H7 (cell line): ENCODE measurements at places on chromosomes 11 and 22.
A peak's percentile ranks its signal among the peaks of the same experiment; 100 is the strongest.

- no peak for DNase-seq
These were observed 65.6 kb downstream of the ISX start for GRCh38 chr22:35131525-35132000.

DNA sequence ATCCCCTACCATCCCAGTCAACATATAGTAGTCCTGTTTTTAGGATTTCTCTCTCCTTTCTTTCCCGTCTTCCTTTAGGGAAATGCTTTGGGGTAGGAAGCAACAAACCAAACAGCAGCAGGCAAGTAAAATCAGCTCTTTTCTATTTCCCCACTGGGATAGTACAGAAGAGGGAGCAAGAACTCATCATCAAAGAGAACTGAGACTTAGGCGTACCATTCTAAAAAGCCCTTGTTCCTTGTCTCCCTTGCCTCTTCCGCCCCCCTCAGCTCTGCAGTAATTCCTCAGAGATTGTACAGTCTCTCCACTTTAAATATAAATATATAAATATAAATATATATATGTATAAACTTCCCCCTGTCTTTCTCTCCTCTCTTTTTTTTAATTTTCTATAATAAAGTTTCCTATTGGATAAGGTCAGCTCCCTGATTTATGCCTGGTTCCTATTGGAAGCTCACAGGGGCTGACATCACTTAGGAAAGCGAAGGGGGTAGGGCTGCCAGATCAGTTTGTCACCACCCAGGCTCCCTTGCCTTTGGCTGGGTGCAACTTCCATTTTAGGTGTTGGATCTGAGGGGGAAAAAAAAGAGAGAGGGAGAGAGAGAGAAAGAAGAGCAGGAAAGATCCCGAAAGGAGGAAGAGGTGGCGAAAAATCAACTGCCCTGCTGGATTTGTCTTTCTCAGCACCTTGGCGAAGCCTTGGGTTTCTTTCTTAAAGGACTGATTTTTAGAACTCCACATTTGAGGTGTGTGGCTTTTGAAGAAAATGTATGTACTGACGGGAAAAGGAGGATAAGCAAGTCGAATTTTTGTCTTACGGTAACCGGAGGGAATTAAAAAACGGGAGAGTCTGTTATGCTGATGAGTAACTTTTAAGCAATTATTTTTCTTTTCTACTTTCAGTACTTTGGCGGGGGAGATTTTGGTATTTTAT is at the start of gene CTNND1:
TSS of gene CTNND1 (plus strand) at position 502 of the 934 bp plus-strand sequence. CDS start 29,677 bp downstream, outside the sequence.
- DNase-seq: peak; percentile 89

DNA sequence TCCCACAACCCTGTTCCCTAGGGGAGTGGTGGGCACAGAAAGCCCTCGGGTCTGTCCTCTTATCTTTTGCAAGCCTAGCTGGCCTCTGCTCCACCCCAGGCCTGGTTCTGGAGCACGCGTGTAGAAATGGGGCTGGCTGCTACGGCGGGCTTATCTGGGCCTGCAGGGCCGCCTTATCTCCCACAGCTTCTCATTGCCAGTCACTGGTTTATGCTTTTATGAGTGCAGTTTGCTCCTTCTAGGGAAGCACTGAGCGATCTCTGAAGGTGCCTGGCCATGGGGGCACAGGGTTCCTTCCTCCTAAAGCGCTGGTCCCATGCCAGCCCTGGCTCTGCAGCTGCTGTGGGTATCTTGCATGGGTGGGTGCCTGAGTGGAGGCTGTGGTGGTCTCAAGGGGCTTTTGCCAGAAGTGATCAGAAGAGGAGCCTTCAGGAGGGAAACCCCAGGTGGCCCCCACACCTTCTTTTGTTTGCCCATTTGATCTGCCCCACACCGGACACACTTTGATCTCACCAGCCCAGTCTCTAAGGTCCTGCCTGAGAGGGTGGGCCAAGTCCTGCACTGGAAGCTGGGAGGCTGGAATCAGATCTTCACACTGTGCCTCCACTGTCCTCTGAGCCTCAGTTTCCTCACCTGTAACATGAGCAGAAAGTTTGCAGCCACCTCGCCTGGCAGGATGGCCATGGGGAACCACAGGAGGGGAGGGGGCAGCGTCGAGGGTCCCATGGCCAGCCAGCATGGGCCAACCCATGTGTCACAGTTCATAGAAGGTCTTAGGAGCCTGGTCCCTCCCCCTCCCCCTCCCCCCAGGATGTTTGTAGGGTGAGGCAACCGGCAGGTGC is 86.6 kb upstream of the FGF3 start:
- DNase-seq: no peak

- DNase-seq: no peak
These were observed 104.0 kb downstream of the FAR1 start for GRCh38 chr11:13772223-13773046.

- peak; percentile 56 for DNase-seq
These were observed 171.1 kb downstream of the TENM4 start for GRCh38 chr11:79269611-79270307.

GRCh38 chr11:15933886-15934625 is 422.3 kb downstream of the SOX6 start:
- no peak for DNase-seq

DNA sequence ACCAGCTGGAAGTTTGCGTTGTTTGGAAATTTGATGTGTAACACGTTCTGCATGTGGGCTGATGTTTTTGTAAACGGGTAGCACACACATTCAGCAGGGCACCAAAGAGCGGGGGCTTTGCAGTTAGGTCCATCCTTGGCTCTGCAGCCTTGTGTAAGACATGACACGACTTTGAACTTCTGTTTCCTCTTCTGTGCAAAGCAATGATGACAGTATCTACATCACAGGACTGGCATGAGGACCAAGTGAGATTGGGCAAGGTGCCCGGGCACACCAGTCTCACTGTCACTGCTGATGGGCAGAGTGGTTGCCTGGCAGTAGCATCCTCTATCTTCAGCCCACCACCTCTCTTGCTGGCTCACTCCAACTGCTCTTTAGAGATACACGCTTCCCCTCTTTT is 3.3 kb downstream of the TCN2 start:
- DNase-seq: no peak

GRCh38 chr11:2701230-2701629 is 1.4 kb upstream of the KCNQ1OT1 start:
- peak; percentile 47 for DNase-seq

GRCh38 chr11:126290887-126291286 is 8.0 kb downstream of the TIRAP start:
- DNase-seq: no peak

- DNase-seq: no peak
These were observed 592 bp downstream of the RHOD start for GRCh38 chr11:67057205-67057672.

DNA sequence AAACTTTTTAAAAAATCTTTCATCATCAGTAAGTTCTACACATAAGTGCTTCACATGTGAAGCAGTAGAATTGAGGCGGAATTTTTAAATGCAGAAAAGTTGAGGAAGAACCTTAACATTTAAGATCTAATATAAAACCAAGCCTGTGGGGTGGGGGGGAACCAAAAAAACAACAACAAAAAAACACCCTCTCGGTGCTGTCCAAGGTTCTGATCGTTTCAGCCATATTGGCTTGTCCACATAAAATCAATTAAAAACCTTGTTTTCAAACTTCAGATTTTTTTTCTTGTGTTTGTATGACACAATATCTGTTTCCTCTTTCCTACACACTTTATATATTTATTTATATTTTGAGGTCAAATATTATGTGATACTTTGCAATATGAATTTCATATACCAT is 130.0 kb downstream of the WNT7B start:
- DNase-seq: no peak

- DNase-seq: no peak
These were observed 111.6 kb downstream of the RASSF10 start for GRCh38 chr11:13120691-13121090.

DNA sequence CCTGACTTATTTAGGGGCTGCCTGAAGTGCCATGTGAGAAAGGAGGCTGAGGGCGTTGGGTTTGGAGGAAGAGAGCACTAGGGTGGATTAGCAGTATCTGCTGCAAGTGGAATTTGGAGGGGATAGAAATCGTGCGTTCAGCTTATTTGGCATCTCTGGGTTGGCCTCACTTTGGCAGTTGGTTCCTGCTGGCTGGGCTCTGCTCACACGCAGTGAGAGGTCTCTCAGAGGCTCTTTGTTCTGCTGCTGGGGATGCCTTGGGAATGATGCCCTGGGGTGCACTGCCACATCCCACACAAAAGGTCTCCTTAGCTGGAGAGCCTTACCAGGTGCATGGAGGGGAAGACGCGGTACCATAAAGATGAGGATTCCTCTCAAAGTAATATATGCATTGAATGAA is 17.7 kb upstream of the MICAL2 start:
- DNase-seq: peak; percentile 41

- no peak for DNase-seq
These were observed 28.1 kb upstream of the SCARF2 start for GRCh38 chr22:20465759-20466077.

GRCh38 chr11:60084631-60085273 is 3.7 kb upstream of the MS4A2 start:
- no peak for DNase-seq

DNA sequence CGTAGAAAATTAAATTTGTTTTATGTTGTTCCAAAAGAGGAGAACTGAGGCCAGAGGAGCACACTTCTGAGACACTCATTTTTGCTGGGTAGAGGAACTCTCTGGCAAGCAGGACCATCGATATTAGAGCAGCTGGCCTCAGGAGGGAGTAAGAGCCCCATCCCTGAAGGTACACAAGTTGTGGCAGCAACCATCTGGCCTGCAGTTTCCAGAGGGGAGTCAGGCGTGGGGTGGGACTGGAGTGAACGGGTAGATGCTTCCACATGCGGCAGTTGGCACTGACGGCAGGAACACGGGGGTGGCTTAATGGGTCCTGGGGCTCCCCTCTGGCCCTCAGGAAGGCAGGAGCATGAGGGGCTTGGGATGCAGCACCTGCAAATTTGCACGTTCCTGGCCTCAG is 13.2 kb upstream of the SSTR3 start:
- peak; percentile 76 for DNase-seq

DNA sequence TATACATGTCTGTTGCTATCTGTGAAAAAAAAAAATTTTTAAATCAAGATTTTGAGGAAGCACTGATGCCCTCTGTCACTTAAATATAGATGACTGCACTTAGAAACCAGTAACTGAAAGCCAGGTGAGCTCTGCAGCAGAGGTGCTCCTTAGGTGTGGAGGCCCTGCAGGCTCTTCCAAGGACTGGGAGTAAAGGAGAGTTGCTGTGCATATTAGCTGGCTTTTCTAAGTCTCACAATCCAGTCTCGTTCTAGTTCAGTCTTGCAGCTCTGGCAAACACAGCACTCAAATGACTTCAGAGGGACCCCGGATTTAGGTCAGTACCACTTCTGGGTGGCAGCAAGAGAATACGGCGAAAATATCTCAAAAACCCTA is 61.0 kb downstream of the LARGE2 start:
- DNase-seq: no peak

DNA sequence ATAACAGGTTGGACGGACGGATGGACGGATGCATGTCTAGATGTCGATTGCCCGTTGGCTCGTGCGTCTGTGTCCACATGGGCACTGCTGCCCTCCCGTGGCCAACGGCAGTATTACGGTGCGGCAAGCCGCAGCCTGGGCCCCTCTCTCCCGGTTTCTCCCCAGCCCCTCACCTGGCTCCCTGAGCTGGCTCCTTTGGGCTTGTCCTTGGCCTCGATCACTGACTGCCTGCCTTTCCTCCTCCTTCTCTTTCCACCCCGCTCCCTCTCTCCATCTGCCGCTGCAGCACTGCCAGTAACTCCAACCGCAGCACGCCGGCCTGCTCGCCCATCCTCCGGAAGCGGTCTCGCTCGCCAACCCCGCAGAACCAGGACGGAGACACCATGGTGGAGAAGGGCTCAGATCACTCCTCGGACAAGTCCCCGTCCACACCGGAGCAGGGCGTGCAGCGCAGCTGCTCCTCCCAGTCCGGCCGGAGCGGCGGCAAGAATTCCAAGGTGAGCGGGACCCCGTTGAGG is 77.3 kb downstream of the SCN3B start:
- DNase-seq: peak; percentile 95

GRCh38 chr11:103007521-103007920 is 52.0 kb upstream of the MMP13 start:
- no peak for DNase-seq

- DNase-seq: no peak
These were observed 27.8 kb upstream of the UBASH3B start for GRCh38 chr11:122627745-122628144.

DNA sequence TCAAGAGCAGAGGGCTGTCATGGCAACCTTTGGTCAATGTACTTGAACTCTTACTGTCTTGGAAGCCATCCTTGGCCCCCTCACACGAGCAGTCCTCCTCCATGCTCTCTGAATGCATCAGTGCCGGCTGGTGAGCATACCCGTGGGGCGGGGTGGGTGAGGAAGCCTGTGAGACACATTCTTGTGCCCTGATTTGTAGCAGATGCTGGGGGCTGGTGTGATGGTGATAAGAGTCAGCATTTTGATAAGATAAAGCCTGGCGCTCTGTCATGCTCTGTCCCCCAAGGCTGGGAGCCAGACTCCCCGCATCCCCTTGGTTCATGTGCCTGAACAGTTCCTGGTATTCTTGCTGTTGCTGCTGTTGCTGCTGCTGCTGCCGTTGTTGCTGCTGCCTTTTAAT is 20.5 kb upstream of the APOA1 start:
- DNase-seq: no peak

GRCh38 chr22:29700900-29701154 is 19.0 kb upstream of the CABP7 start:
- peak; percentile 75 for DNase-seq

DNA sequence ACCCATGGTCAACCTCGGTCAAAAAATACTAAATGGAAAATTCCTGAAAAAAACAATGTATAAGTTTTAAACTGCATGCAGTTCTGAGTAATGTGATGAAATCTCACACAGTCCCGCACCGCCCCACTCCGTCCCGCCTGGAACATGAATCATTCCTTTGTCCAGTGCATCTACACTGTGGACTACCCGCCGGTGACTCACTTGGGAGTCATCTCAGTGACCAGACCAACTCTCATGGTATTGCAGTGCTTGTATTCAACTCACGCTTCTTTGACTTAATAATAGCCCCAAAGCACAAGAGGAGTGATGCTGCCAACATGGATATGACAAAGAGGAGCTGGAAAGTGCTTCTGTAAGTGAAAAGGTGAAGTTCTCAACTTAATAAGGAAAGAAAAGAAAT is 48.8 kb downstream of the ARHGAP32 start:
- DNase-seq: no peak

DNA sequence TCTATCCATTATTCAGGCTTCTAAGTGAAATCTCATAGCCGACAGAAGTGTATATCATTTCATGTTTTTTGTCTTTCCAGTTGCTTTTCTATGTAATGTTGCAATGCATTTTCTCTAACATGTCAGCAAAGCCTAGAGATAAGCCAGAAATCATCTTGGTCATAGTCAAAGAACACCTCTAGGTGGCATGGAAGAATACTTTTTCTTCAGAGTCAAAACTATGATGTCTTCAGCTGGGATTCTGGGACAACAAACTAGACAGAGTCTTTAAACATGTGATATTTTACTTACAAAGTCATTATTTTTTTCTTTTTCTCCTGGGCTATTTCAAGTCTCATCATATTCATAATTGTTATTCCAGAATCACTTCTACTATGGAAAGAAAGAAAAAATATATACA is 4.4 kb downstream of the GAS2 start:
- DNase-seq: peak; percentile 3

DNA sequence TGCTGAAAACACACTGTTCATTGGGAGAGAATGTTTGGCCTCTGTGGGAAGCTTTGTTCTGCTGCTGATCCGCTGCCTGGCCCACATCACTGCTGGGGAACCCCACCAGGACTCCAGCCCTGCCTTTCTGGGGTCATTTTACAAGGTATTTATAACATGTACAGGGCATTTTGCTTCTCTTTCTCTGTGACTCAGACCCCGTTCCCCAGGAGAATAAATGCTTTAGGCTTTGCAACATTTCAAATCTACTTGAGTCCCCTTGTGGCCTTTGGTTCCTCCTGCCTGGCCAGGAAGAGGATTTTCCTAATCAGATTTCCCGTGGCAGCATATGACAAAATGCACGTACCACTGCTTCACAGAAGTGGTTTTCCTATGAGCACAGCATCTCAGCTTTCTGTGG is 43.0 kb downstream of the BTG4 start:
- DNase-seq: no peak
